ENCODE measurements at places on chromosomes 13 and 19.

DNA sequence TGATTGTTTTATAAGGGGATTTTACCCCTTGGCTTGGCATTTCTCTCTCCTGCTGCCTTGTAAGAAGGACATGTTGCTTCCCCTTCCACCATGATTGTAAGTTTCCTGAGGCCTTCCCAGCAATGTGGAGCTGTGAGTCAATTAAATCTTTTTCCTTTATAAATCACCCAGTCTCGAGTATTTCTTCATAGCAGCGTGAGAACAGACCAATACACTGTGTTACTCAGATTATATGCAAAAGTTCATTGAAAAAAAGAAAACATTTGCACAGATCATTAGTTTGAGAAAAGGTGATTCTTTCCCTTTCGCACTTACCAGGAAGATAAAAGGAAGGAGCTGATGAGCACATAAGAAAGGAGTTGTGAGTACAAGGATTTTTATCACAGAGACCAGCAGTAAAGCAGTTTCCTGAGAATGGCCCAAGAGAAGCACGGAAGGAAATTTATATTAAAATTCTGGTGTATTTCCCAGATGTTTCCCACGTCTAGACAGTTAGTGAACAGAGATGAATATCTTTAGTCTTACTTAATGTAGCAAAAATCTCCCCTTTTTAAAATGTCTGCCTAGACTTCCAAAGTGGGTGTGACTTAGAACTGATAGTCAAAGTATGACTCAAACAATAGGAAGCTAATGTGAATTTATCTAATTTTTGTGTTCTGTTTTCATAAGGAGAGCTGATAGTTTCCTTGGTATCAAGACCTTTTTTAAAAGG, 431.8 kb upstream of the SGCG start:
- DNase-seq, result no peak

GRCh38 chr19:46482631-46483030, 11.3 kb upstream of the PNMA8A start:
- no peak for DNase-seq

GRCh38 chr13:72998012-72998411, 60.8 kb upstream of the KLF5 start:
- no peak for DNase-seq

DNA sequence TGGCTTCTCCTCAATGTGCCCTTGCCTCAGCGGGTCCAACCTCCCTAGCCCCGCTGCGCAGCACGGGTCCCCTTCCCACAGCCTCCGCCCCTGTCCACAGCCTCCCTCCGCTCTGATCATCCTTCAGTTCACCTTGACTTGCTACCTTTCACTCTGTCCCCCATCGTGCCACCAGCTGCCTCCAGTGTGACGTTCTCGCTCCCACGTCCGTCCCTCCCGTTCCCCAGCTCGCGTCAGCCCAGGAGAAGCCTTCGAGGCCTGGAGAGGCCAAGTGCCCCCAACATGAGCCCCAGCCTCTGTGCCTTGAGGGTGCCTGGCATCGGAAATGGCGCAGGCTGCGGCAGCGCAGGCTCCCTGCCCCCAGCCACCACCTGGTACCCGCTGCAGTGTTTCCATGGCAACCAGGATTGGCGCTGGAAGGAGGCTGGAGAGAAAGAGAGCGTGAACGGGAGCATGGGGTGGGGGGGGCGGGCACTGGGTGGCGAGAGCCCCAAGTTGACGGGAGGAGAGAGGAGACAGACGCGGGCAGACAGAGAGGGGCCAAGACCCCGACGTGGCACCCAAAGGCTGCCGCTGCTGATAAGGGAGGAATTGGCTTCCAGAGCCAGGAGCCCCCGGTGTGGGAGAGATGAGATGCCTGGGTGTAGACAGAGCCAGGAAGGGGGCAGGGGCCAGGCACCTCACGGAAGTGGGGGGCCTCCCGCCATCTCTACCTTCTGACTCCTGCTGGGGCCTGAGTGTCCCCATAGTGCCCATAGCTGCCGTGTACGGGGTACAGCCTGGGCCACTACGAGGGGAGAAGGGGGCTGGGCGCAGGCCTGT, 844 bp upstream of the ASPDH start:
- no peak for DNase-seq

DNA sequence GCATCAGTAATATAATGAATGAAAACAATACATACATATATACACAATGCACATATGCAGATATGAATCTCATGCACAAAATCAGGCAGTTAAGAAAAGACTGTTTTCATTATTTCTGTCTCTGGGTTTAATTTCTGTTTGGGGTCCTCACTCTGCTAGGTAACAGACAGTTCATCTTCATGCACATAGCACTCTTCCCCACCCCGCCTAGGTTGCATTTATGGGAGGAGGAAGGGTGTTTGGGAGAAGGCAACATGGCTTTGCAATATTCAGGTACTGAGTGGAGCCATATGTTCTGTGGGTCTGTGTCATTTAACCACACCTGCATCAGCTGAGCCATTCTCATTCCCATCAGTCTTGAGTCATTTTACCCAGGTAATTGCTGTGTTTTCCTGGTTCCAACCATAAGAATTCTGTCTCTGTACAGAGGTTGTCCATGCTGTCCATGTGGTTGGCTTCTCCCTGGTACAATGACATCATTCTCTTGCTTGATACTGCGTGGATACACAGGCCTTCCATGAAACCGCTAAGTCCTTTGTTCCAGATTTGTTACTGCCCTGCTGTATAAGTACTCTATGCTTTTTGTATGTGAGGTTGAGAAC, 45.3 kb downstream of the RFC3 start:
- no peak for DNase-seq

- no peak for DNase-seq
These were observed 58.0 kb downstream of the TPT1 start for GRCh38 chr13:45282994-45283393.

- no peak for DNase-seq
These were observed 13.0 kb upstream of the SPC24 start for GRCh38 chr19:11168568-11168967.

DNA sequence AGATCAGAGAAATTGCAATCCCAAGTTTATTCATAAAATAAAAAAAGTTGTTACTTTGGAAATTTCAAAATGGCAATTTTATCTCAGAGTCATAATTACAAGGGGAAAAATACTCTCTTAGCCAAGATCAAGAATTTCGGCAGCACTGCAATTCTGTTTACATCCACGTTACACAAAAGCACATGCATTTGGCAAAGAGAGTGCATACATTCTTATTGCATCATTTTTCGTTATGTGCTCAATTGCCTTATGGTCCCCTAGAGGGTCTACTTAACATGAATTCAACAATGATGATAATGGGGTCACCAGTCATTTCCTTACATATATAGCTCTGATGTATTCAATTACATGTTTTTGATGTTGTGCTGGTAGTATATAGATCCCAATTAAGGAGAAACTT, 498.0 kb downstream of the DIAPH3 start:
- DNase-seq, result no peak

GRCh38 chr19:49447485-49448431, 3.9 kb downstream of the PIH1D1 start:
- DNase-seq, result no peak

GRCh38 chr19:29088761-29089160, 124.2 kb downstream of the UQCRFS1 start:
- no peak for DNase-seq

Data from ELF-1 (cell line).